ENCODE measurements at places on chromosomes 4 and X.

- no peak for DNase-seq
Measured at GRCh38 chr4:13212936-13213335, 271.2 kb downstream of the RAB28 start.

DNA sequence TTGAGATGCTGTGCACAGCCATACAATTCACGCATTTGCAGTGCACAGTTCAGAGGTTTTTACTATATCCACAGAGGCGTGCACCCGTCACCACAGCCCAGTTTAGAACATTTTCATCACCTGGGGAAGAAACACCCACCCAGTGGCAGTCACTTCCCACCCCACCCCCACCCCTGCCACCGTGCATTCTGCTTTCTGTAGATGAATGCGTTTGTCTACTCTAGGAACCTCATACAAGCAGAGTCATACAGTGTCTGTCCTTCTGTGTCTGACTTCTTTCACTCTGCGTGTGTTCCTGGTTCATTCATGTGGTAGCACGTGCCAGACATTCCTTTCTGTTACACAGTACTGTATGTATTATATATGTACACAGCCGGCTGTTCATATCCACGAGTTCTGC is 122.8 kb downstream of the TBL1X start:
- DNase-seq, result no peak

GRCh38 chr4:16329125-16329796 is 103.0 kb upstream of the TAPT1 start:
- DNase-seq, result no peak

GRCh38 chrX:123884809-123885408 is 25.1 kb downstream of the XIAP start:
- no peak for DNase-seq

GRCh38 chrX:70338290-70338689 is 48.4 kb downstream of the KIF4A start:
- DNase-seq, result no peak

DNA sequence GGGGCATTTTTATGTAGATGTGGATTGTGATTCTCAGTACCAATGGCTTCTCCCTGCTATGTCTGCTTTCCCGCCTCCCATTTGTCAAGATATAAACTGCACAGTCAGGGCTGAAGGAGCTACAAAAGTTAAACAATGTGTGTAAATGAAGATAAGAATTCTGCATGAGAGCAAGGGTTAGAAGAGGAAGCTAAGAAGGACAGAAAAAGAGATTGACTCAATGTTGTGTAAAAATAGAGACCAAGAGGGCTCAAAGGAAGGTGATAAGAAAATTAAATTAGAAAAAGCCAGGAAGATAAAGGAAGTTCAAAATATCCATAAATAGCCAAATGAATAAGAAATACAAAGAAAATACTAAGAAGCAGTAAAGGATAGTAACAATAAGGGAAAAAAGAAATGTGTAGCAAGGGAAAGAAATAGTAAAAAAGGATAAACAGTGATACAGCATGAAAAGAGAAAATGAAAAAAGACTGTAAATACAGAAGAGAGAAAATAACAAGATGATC is 82.5 kb downstream of the AMELX start:
- DNase-seq, result no peak

DNA sequence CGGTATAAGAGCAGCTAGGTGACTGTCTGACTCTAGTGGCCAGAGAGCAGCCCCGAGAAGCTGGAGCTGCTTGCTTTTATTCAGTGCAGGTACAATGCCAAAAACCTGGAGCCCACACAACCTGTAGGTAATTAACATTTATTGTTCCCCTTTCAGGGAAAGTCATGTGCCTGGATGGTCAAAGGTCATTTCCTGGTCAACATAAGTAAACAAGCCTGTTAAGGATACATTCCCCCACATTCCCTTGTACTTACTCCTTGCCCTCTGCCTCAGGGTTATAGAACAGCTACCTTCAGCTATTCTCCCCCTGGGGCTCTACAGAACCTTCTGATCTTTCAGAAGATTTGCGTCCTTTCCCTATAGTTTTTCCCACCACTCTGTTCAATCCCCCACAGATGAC is 253.4 kb downstream of the TMA16 start:
- no peak for DNase-seq

GRCh38 chr4:40702137-40702799 is 47.5 kb upstream of the NSUN7 start:
- no peak for DNase-seq

- no peak for DNase-seq
Measured at GRCh38 chr4:102693262-102693850, 67.4 kb downstream of the MANBA start.

DNA sequence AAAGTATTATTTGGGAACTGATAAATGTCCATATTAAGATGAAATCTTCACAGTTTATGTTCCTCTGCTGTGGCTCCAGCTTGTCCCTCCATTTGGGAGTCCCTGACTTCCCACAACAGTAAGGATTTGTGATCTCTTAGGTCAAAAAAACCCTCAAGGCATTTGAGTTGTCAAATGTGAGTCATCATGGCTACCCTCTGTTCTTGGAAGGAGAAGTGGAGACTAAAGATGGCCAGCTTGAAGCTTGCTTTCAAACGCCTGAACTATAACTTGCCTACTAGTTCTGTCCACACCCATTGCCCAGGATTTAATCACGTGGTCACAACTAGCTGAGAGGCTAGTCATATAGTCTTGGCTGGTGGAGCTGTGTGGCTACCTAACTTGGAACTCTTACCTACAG is 107.8 kb downstream of the CCNG2 start:
- DNase-seq, result no peak

Measured in activated CD8-positive, alpha-beta memory T cell treated with anti-CD3 and anti-CD28 coated beads, Interleukin-2, amount 50 U/mL, for 48 hours (primary cell).